ENCODE measurements at places on chromosomes 4 and X.

- DNase-seq: no peak
These were observed 174.9 kb upstream of the MXRA5 start for GRCh38 chrX:3521396-3521795.

GRCh38 chr4:96317891-96318290, 478.0 kb downstream of the PDHA2 start:
- DNase-seq: no peak

- no peak for DNase-seq
These were observed 3.4 kb downstream of the SAT1 start for GRCh38 chrX:23786268-23786815.

DNA sequence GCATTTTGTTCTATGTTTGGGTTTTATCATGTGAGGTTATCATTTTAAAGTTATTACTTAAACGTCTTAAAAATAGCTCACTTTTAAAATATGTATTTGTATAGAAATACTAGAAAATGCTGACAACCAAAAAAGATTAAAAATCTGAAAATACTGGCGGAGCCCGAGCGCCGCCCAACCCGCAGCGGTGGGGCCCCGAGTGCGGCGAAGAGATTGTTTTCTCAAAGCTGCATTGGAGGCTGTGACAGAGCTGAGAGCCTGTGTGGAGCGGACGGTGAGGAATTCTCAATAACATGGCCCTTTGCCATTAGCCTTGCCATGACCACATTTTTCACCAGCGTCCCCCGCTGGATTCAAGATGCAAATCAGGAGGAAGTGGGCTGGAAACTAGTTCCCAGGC, 255.4 kb downstream of the NKX6-1 start:
- DNase-seq: no peak

DNA sequence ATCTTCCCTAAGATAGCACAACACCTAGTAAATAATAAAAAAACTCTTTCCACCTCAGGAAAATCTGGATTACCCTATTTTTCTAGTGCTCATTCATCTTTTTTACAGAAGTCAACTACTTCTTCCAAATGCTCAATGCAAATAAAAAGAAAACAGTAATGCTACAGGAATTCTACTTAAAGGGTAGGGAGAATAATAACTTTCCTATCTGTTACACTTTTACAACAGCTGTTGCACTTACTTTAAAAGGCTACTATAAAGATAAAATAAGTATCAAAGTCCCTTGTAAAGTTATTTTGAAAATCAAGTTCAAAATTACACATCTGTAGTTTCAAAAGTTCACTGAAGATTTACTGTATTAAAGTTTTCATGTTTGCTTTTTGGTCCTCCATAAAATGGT, 37.6 kb downstream of the THOC2 start:
- no peak for DNase-seq

- peak; percentile 13 for DNase-seq
These were observed 37.4 kb upstream of the SLC10A4 start for GRCh38 chr4:48445704-48446103.

DNA sequence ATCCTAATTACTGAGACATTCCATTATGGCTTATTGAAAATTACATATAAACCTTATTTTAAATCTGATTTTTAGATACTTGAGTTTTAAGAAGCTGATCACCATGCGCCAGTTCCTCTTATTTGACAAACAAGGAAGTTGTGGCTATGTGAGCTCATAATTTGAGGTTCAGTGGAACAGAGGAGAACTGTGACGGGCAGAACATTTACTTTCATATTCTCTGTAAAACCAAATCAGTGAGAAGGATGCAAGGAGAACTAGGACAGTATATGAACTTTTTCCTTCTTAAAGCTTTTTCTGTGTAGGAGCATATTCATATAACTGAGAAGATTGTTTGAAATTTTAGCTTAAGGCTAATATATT, 25.3 kb downstream of the STIM2 start:
- DNase-seq: no peak

GRCh38 chr4:35189988-35190613, 1054.2 kb downstream of the ARAP2 start:
- no peak for DNase-seq

DNA sequence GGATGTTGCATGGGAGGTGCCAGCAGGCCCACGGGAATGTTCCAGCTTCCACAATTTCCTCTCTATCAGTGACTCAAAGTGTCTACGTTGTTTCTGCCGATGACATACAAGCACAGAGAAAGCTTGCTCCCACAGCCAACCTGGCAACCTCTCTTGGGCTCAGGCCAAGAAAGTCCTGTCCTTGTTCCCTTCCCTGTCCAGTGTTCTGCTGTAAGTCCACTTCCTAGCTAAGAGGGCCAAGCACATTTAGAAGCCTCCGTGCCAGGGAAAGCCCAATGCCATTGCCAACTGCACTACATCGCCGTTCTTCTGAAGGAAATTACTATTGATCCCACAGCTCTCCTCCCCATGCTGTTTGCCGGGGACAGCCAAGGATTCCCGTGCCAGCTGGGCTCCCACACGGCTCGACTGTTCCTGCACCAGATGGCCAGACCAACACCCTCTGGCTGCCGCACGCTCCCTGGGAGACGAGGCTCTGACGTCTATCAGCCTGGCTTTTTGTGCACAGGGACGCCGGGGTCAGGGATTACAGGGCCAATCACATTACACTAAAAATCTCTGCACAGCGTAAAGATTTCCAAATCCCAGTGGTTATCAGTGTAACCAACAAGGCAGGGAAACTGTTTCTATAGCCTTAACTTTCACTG, 284.0 kb downstream of the BCOR start:
- DNase-seq: no peak

GRCh38 chrX:111352424-111352823, 59.6 kb downstream of the DCX start:
- DNase-seq: peak; percentile 43

DNA sequence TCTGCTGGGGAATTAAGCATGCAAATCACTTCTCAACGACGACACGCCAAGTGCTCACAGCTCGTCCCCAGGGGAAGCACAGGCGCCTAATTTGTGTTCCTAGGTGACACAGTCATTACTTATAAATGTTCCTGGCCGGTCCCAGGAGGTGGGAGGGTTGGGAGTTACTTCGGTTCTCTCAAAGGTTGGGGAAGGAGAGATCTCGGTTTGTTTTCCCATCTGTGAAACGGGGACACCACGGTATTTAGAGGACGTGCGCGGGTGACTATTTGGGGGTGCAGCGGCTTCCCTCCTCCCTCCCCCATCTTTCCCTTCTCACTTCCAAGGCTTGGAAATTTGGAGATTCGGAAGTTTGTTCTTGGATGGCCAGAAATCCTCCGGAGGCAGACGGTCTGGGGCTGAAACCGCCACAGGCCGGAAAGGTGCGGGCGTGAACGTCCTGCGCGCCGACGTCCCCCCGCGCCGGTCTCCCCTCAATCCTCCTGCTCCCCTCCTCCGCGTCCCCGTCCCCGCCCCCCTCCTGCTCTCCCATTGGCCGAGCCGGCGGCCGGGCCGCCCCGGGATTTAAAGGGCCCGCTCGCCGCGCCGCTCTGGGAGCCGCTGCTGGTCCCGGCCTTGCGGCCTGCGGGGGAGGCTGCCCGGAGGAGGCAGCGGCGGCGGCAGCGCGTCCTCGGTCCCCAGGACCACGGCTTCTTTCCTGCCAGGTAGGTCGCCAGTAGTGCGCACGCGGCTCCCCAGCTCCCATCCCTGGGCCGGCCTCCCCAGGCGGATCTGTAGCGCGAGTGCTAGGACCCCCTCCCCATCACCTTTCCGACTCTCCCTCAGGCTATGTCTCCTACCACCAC, at the start of gene PORCN:
PORCN (plus strand) TSS at position 593 of the 845 bp plus-strand sequence. CDS start 829 bp downstream, outside the sequence.
- peak; percentile 76 for DNase-seq

- DNase-seq: no peak
These were observed 833.0 kb upstream of the POU3F4 start for GRCh38 chrX:82675104-82675503.

DNA sequence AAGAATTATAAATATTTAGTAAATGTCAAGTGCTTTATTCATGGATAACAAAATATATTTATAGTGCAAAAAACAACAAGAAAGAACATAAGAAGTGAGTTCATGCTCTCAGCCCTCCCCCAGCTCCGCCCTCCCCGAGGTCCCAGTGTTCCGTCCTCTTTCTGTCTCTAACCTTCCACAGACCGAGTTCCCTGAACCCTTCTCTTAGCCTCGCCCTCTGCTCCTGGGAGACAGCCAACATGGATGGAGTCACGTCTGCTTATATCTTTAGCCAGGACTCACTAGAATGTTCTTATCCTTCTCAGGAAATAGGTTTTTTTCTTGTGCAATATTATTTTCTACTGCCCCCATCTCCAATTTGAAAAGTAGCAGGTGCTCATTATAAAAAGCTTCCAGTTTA, 40.1 kb upstream of the HELT start:
- no peak for DNase-seq

- DNase-seq: no peak
These were observed 19.7 kb downstream of the GAB3 start for GRCh38 chrX:154731184-154731583.

GRCh38 chr4:165906272-165906671, 33.2 kb downstream of the TLL1 start:
- DNase-seq: no peak

DNA sequence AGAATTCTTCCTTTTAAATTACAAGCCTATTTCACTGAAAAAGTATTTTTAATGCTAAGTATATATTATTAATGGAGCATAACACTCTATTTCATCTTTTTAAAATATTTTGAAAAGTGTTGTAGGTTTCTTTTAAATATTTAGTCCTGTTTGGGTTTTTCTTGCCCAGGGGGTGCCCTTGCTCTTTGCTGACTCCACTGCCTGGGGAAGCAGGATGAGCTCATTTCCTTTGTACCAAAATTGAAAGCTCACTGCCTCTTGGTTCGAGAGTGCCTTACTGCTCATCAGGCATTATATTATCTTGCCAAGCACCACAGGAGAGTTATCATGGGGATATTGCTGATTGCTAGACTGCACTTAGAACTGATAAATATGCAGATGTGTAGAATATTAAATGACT, 819.2 kb downstream of the PCDH18 start:
- DNase-seq: no peak

DNA sequence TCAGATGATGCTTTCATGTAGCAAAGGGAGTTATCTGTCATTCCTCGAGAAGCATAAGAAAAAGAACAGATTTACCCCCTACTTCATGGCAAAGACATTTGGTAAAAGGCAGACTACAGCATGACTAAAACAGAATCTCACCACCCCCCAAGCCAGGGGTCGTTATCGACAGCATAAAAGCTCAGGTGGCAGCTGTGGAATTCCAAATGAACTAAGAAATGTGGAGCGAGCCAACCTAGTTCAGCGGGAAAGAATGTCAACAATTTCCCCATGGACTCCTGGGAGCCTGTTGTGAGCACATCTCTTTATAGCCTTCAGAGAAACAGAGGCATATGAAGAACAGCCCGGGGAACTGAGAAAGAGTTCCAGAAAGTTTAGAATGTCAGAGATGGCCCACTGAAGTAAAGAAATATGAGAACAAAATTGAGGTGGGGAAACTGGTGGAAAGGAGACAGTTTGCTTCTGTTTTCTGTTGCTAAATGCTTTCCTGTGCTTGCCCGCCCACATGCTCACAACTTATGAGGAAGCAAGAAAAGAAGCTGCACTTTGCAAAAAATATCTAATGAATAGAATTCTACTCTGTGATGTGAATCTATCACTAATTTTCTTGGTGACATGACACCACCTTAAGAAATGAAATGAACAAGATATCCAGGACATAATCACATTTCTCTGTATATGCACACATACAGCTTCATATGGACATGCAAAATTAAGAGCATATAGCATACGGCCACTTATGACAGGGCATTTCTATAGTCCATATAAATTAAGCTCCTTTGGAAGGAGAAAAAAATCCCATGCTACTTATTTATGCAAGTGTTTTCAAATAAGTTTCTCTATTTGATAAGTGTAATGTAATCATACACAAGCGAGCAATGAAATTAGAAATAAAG, 135.3 kb upstream of the MID1 start:
- DNase-seq: no peak

DNA sequence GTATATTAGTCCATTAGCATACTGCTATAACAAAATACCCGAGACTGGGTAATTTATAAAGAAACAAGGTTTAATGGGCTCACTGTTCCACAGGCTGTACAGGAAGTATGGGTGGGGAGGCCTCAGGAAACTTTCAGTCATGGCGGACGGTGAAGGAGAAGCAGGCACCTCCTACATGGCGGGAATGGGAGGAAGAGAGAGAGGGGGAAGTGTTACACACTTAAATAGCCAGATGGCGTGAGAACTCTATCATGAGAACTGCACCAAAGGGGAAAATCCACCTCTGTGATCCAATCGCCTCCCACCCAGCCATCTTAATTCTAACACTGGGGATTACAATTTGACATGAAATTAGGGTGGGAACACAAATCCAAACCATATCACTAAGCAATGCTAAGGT, 98.9 kb upstream of the SH3RF1 start:
- no peak for DNase-seq

- DNase-seq: no peak
These were observed 159.0 kb downstream of the GASK1B start for GRCh38 chr4:158013858-158014257.

DNA sequence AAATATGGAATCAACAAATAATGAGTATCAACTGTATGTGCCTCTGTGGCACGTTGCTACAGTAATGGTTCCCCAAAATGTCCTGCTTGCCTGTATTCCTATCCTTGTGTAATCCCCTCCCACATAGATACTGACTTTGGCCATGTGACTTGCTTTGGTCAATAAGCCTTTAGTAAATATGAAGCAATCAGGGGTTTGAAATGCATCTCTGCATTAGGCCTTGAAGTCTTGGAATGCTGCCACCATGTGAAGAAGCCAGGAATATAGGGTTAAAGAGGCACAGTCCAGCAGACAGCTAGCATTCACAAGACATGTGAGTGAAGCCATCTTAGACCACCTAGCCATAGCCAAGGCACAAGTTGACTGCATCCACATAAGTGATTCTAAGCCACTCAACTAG, 190.9 kb downstream of the GABRB1 start:
- DNase-seq: no peak

GRCh38 chrX:989959-990510, 222.4 kb downstream of the CRLF2 start:
- peak; percentile 94 for DNase-seq

DNA sequence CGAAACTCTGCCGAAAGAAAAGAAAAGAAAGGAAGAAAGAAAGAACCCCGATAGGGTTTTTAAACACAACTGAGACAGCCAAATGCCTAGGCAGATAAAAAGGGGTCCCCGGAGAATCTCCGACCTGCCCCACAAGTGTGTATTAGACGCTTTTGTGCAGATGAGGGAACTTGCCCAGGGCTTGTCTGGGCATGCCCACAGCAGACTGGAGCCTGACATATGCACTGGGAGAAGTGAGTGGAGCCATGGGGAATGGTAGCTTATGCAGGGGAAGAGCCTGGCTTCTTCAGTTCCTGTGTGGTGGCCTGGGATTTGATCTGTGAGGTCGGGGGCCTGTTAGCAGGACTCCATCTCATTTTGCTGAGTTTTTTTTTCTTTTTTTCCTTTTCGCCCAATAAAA, 199.0 kb downstream of the GPC3 start:
- peak; percentile 1 for DNase-seq

DNA sequence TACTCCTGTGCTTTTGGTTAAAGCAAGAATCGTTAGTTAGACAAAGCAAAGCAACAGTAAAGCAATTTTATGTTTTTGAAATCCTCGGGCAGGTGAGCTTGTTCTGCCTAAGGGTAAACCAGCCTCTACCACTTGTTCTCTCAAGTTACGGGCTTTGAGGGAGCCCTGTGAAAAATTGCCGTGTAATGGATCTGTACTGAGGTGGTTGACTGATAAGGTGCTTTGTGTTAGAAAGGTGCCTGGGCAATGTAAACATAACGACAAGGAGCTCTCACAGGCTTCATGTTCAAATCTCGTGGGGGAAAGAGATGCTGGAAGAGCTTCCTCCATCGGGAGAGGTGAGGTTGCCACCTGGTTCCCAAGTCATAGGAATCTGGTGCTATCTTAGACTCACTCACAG, 111.8 kb downstream of the TRAPPC11 start:
- no peak for DNase-seq
